ENCODE measurements at places on chromosomes 7 and 10. TPM values are rescaled to one million over a fixed set of nuclear protein-coding genes. Genes with fewer than 3 reads are reported as not detected.

The ACSM6 gene
- total RNA-seq = not detected

The CUTC gene
- 24.8 TPM for total RNA-seq

The DRGX gene
- total RNA-seq = not detected

The EIF3A gene
- 129 TPM for total RNA-seq
